C1 segment of cervical spinal cord (tissue), 14 donors: ENCODE measurements at places on chromosomes 2 and 18.

DNA sequence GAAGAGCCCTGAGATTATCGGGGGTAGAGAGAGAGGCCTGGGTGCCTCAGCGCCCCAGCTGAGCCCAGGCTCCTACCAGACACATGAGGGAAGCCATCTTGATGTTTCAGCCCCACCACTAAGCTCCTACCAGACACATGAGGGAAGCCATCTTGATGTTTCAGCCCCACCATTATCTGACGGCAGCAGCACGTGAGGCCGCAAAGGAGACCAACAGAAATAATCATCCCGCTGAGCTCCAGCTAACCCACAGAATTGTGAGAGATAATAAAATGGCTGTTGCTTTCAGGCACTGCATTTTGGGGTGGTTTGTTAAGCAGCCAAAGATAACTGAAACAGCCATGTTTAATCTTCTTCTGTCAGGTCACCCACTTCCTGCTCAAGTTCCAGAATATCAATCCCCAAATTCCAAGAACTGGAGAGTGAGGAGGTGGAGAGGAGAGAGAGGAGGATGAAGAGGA, 29.3 kb upstream of the SOS1 start:
- DNase-seq, result no peak

- no peak for DNase-seq
Measured at GRCh38 chr18:59468821-59469220, 109.8 kb upstream of the LMAN1 start.

GRCh38 chr2:127735044-127735443, 33.7 kb downstream of the SFT2D3 start:
- DNase-seq, result no peak

- no peak for DNase-seq
Measured at GRCh38 chr2:12120281-12121150, 374.1 kb downstream of the LPIN1 start.

GRCh38 chr18:3184275-3184963, 35.3 kb downstream of the MYOM1 start:
- DNase-seq, result no peak

- no peak for DNase-seq
Measured at GRCh38 chr2:225282858-225283710, 116.4 kb upstream of the NYAP2 start.
